ENCODE measurements at places on chromosomes 1 and 21.
A peak's percentile ranks its signal among the peaks of the same experiment; 100 is the strongest.

GRCh38 chr1:23553231-23554126 lies 5.8 kb downstream of the ID3 start:
- DNase-seq = peak; percentile 15

DNA sequence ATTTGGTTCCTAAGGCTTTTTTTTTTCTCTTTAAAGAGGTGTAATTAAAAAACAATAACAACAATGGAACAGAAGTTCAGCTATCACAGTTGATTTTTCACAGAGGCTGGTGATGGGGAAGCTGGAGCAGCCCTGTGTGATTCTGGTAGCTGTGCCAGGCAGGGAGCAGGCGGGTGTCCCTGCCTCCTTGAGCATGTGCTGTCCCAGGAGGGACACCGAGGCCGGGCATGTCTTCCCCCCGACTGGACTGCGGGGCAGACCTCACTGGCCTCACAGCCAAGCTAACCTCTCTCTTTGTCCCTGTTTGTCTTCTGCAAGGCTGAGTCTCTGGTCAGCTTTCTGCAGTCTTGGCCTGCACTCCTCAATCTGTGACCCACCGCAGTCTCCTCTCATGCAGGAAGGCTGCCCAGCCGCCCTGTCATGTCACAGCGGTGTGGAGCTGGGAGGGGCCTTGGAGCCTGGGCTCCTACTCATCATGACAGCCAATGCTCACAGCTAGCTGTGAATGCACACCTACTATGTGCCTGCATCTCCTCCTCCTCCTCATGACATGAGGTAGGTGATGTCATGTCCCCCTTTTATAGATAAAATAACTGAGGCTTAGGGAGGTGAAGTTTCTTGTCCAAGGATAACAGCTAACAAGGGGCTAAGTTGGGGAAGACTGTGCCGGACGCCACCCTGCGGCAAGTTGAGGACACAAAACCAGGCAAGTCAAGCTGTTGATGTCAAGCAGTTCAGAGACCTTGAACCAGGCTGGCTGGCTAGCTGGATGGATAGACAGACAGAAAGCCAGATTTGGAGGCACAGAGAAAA lies 10.3 kb upstream of the ACTL8 start:
- no peak for DNase-seq

- DNase-seq = no peak
These were observed 238.4 kb downstream of the PLA2G4A start for GRCh38 chr1:187067160-187067559.

DNA sequence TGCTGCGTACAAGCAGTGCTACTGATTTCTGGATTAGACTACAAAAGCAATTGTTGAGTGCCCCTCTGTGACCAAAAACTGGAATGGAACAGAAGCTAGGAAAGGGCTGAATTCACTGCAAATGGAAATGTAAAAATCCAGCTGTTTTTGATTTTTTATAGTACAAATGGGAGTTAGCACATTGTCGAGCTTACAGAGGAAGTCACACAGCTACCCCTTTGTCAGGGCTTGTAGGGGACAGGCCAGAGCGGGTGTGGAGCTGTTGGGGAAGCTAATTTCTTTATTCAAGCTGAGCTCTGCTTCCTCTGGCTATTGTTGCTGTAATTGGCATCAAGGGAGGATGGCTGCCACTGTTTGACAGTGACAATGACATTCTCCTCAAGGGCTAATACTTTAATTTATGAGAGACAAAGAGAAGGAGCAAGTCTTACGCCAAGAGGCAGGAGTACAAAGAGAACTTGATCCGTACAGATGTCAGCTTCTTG lies 96.1 kb downstream of the SLC35F3 start:
- no peak for DNase-seq

GRCh38 chr1:100613817-100614559 lies 76.0 kb downstream of the GPR88 start:
- peak; percentile 39 for DNase-seq

DNA sequence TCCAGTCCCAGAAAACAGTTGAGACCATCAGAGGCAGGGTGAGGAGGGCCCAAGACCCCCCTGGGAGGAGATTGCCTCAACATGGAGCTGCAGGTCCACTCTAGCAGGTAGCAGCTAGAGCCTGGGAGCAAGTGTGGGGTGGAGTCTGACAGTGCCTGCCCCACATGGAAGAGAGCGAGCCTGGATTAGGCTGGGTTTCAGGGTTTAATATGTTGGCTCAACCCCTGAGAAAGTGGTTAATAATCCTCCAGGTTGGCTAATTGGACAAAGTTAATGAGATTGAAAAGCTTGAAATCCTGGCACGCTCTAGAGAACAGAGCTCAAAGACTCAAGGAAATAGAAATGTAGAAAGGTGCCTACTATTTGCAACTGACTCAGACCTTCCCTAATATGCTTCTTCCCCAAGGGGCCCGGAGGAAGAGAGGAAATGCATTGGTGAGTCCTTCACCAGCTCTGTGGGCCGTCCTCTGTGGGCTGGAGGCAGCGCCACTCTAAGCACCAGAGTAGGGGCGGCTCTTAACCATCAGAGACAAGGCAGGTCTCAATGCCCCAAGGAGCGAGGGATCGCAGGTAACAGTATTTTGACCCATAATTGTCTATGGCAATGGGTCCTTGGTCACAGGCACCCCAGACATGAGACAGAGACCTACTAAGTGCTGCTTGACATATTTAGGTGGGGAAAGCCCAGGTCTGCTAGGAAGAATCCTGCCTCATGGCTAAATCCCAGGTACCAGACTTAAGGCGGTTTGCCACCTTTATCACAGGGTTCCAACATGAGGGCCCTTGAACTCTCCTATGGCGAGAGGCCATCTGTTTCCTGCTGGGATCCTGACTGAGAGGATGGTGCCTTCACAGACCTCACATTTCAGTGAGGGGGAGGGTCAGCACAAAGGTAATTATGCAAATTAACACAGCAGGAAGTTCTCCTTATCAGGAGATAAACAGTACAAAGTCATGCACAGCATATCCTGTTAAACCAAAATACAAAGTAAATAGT lies 33.8 kb downstream of the RSPH1 start:
- DNase-seq = no peak

GRCh38 chr1:115291741-115292140 lies 46.3 kb downstream of the NGF start:
- DNase-seq = no peak

DNA sequence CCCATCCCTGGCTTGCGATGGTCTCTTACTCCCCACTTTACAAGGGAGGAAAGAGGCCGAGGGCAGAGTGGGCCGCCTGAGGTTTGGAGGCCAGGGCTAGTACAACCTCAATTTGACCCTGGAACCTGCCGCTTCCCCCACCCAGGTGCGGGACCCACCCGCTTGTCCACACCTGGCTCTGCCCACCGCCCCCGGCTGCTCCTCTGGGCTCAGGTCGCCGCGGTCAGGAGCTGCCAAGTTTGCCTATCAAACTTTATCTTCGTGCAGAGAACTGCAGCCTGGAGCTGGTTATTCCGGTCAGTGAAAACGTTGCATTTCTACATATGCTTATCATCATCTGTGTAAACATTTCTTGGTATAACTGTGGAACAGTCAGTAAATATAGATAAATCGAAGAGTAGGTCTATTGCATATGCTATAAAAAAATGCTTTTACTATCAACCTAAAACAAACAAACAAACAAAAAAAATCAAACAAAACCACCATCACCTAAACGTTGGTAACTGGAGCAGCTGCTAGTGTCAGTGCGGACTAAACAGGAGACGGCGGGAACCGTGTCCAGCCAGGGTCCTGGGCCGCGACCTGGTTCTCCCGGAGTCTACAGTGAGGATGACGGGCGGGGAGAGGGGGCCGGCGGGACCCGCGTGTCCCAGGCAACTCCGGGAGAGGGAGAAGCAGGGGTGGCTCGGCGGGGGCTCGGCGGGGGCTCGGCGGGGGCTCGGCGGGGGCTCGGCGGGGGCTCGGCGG lies 906 bp upstream of the ADARB1 start:
- no peak for DNase-seq

DNA sequence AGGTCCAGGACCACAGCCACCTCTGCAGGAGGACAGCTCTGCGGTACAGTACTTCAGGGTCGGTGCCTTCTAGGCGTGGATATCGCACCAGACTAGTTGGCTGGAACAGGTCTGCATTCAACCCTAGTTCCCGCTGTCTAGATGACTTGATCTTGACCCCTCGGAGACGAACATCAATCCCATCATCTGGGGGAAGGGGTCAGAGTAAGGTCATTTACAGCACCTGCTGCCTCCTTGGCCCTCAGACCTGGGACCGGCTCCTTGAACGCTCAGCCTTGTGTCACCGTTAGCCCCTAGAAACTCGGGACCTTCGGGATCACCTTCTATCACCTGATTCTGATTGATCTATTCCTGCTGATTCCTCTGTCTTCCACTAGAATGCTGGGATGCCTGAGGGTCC lies 2.6 kb downstream of the HECTD3 start:
- no peak for DNase-seq

- no peak for DNase-seq
These were observed 5.9 kb upstream of the WNT2B start for GRCh38 chr1:112502826-112503225.

GRCh38 chr1:100643471-100644196 lies 75.9 kb upstream of the VCAM1 start:
- no peak for DNase-seq

GRCh38 chr1:184449916-184450315 lies 63.1 kb downstream of the C1orf21 start:
- DNase-seq = no peak

GRCh38 chr1:87689487-87689886 lies 360.8 kb downstream of the LMO4 start:
- DNase-seq = no peak

DNA sequence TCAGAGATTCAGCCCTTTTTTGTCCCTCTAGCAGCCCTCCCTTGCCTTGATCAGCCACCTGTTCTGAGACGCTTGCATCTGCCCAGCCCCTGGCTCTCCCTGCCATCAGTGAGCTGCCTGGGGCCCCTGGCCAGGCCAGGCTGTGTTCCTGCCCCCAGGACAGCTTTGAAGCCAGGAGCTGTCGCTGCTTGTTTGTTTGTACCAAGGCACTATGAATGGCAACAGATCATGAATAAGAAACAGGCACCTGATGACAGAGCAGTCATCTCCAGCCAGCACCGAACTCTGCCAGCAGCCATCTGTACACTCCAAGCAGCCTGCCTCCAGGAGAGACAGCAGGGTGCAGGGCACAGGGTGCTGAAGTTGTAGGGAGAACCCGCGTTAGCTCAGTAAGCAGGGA lies 8.1 kb upstream of the VWA5B1 start:
- DNase-seq = no peak

All from DND-41 (cell line).